Central memory CD4-positive, alpha-beta T cell (primary cell): ENCODE measurements at places on chromosomes 16 and 17.
A peak's percentile ranks its signal among the peaks of the same experiment; 100 is the strongest.

- DNase-seq: no peak
Observed at GRCh38 chr17:81951785-81952684, 5.0 kb upstream of the MYADML2 start.

DNA sequence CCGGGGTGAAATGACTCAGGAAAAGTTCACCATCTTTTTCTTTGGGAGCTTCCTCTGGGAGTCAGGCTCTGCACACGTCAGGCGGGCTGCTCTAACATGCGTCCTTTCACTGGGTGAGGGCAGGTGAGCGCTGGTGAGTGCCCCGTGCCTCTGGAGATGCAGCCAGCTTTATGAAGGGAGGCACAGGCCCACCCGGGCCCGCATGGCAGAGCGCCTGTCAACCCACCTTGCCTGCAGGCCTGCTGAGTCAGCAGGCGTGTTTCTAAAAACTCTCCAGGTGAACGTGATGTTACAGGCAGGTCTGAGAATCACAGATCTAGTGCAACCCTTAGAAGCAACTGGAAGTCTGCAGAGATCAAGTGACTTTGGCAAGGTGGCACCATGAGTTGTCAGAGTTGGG lies 18.4 kb downstream of the MAP1LC3B start:
- no peak for DNase-seq

- no peak for DNase-seq
Observed at GRCh38 chr16:7315813-7316212, 16.8 kb upstream of the RBFOX1 start.

- peak; percentile 88 for DNase-seq
Observed at GRCh38 chr16:84593825-84594724, 23.8 kb downstream of the COTL1 start.
